ENCODE measurements at places on chromosomes 3 and 15.

- DNase-seq = peak; percentile 56
Measured at GRCh38 chr3:37909067-37909911, 47.6 kb downstream of the CTDSPL start.

- DNase-seq = no peak
Measured at GRCh38 chr3:160343132-160343531, 55.9 kb downstream of the IFT80 start.

GRCh38 chr3:143124601-143125520 lies 5.3 kb downstream of the CHST2 start:
- DNase-seq = no peak

- DNase-seq = no peak
Measured at GRCh38 chr15:36429707-36430106, 149.7 kb upstream of the CDIN1 start.

DNA sequence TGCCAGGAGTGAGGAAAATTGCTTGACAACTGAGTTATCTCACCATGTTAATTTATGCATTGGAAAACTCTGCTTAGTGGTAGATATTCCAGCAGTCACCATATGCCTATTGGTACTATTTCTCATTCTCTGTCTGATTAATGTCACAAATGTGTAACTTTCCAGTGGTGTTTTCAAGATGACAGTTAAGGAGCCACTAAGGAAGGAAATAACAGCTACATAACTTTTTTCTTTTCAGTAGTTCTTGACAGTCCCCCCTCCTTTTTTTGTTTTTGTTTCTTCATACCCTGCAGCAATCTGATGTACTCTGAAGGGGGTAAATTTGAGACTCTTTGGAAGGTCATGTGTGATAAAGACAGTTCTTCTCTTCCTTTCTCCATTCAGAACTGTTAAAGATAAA lies 13.1 kb downstream of the RASA2 start:
- DNase-seq = no peak

DNA sequence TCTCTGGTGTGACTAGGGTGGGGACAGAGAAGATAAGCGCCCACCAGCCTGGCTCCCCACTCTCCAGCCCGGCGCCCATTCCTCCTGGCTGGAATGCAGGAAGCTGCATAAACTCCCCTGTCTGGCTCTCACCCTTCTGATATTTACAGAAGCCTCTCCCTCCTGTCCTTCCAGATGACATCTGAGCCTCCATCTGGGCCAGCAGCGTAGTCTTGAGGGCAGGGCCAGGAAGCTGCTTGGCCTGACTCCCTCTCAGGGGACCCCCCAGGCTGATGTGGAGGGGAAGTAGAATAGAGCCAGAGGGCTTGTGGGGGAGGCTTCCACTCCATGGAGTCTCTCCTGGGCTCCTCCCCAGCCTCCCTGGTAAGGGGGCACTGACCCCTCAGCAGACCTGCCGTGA lies 49.9 kb downstream of the LINGO1 start:
- DNase-seq = no peak

DNA sequence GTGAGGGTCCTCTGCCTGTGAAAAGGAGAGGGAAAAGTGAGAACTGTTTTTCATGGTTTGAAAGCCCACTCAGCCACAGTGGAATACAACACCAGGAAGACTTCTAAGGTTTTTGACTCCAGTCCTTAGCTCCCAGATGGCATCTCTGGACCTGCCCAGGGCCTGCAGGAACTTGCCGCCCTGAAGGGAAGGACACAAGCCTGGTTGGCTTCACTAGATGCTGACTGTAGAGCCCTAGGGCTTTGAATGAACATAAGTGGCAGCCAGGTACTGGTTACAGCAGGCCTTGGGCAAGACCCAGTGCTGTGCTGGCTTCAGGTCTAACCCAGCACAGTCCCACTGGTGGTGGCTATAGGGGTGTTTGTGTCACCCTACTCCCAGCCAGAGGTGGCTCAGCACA lies 21.3 kb upstream of the TMEM266 start:
- DNase-seq = no peak

GRCh38 chr3:162348912-162349311 lies 852.3 kb downstream of the OTOL1 start:
- no peak for DNase-seq

DNA sequence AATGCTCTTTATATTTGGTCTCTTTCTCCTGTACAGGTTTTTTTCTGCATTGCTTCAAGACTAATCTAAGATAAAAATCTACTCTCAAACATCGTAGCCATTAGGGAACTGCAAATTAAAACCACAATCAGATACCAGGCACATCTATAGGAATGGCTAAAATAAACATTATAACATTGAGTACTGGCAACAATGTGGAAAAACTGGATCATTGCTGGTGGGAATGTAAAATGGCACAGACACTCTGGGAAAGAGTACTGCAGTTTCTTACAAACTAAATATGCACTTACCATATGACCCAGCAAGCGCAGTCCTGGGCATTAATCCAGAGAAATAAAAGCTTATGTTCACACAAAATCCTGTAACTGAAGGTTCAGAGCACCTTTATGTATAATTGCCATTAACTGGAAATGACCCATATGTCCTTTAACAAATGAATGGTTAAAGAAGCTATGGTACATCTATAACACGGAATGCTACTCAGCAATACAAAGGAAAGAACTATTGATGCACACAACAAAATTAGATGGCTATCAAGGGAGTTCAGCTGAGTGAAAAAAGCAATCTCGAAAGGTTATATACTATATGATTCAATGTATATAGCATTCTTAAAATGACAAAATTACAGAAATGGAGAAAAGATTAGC lies 6.3 kb downstream of the ABCC5 start:
- DNase-seq = no peak

DNA sequence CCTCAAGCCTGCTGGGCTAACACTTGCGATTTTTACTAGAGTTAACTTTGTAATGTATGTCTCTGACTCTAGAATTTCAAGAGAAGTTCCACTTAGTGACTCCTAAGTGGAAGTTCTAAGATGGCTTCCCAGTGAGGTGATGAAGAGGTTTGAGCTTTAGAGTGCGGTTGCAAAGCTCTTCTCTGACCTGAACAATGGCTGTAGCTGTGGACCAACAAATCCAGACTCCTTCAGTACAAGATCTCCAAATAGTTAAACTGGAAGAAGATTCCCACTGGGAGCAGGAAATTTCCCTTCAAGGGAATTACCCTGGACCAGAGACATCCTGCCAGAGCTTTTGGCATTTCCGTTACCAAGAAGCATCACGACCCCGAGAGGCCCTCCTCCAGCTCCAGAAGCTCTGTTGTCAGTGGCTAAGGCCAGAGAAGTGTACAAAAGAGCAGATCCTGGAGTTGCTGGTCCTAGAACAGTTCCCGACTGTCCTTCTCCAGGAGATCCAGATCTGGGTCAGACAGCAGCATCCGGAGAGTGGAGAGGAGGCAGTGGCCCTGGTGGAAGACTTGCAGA lies 22.3 kb downstream of the WDR73 start:
- no peak for DNase-seq

- peak; percentile 37 for DNase-seq
Measured at GRCh38 chr15:60444289-60444912, 34.5 kb downstream of the ICE2 start.

DNA sequence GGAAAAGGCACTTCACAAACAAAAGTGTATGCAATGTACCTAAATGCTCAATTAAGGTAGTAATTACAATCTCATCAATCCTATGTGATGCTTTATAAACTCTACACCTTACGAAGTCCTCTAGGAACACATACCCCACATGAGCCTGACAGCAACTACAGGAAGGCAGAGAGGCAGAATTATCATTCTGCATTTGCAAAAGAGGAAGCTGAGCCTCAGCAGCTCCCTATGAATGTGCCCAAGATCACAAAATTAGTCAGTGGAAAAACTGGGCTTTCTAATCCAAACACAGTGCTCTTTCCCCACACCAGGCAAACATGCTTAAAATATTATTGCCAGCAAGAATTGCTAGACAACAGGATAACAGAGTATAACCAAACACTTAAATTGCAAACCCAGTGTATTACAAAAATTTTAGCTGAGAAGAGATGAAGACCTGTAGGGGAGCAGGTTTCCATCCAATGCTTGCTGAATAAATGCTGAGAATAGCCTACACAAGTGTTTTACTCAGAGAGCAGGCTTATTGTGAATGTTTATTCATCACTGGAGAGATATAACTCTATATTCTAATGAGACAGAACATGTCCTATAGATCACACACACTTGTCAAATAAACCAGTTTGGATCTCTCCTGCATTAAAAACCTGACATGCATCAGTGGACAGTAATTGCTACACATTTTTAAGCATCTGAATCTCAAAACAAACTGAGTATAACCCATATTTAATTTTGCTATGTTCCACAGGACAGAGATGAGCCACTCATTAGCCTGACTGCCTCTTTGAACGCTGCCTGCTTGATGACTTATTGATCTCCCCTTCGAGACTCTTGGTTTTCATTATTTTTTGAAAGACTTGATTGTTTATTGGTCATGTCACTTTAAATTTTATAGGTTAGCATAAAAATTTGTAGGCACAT lies 62.2 kb downstream of the PLCH1 start:
- DNase-seq = no peak

DNA sequence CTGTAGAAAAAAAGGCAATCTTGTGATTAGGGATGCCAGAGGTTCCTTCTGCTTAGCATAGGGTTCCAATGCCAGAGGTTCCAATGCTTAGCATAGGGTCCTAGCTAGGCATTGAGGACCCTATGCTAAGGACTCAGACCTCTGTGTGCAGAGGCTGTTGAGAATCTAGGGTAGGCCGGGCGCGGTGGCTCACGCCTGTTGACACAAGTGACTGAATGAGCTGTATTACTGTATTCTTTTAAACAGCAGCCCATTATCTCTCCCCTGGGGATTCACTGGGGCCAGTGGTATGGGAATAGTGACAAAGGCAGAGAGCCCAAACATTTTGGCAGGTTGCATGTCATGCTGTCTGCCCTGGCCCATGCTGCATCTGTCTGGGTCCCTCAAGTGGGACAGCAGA lies 16.2 kb downstream of the PAK6 start:
- DNase-seq = no peak

GRCh38 chr15:38187630-38188313 lies 64.9 kb upstream of the SPRED1 start:
- no peak for DNase-seq

DNA sequence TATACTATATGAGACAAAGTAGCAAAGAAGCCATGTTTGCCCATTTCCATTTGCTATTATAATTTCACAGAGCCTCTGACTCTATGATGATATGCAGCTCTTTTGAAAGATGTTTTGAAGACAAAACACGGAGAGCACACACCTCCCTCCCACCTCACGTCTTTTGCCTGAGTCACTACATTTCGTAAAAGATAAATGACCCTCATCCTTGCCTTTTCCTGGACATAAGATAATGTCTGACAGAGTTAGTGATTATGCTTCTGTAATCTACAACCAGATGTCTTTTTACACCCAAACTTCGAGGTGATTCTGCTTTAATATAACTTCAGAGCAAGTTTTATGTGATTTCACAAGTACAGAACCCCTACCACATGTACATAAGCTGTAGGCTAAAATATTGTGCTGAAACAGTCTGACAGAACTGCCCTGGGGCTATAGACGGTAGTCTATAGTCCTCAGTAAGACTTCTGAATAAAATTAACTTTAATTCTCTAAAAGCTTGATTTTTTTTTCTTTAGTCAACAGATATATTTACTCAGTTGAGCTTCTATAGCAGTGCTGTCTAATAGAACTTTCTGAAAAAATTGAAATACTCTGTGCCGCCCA lies 99.9 kb downstream of the CD200R1L start:
- no peak for DNase-seq

GRCh38 chr3:186200726-186201125 lies 91.8 kb upstream of the ETV5 start:
- no peak for DNase-seq

- DNase-seq = no peak
Measured at GRCh38 chr3:136734382-136735070, 17.7 kb downstream of the STAG1 start.
